ENCODE measurements at places on chromosomes 12 and 14.

GRCh38 chr12:15788233-15789219 lies 662 bp downstream of the EPS8 start:
- no peak for DNase-seq

DNA sequence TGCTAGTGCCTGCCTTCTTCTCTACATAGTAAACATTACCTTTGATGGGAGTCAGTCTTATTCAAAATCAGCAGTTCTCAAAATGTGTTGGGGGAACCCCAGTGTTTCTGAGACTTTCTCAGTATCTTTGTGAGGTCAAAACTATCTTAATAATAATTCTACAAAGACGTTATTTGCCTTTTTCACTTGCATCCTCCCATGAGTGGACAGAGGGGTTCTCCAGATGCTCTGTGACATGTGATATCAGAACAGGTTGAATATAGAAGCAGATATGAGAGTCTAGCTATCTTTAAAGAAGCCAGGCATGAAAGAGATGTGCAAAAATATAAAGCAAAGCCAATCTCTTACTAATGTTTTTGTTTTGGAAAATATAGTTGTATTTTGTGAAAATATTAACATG lies 144.7 kb downstream of the KTN1 start:
- no peak for DNase-seq

- DNase-seq, result peak; percentile 34
Observed at GRCh38 chr12:113098441-113099028, 37.0 kb downstream of the RASAL1 start.

- DNase-seq, result no peak
Observed at GRCh38 chr12:18457362-18457761, 196.0 kb downstream of the PIK3C2G start.

DNA sequence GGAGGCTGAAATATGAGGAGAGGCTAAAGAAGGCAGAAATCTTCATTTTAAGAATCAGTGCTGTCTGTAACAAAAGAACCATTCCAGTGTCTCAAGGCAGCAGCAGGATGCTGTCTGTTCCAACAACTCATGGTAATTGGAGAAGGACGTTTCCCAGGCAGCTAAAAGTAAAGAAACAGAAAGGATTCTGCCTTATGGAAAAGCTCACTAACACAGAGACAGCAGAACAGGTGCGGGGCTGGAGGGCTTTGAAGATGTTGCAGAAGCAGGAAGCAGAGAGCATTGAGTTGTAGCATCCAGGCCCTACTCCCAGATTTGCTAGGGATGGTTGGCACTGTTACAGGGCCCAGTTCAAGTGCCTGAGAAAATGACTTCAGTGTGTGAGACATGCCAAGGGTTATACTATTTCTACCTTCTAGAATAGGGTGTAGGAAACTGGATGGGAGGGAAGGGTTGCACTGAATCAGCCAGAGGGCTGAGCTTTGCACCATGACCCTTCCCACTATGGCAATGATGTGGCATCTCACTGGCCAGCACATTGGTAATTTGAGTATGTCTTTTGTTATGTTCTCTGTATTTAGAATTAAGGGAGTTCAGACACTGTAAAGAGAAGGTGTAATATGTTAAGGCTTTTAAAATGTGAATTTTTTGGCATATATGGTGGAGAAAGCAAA lies 160.0 kb upstream of the FBXO33 start:
- DNase-seq, result no peak

DNA sequence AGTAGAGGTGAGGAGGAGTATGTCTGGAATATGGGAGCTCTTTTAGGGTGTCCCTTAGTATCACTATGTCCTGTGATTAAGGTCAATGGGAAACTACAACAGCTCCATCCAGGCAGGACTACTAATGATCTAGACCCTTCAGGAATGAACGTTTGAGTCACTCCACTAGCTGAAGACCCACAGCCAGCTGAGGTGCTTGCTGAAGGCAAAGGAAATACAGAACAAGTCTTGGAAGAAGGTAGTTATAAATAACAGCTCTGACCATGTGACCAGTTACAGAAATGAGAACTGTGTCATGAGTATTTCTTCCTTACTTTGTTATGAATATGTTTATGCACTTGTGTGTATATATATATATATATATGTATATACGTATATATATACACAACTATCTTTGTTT lies 40.5 kb upstream of the USP44 start:
- DNase-seq, result no peak

- no peak for DNase-seq
Observed at GRCh38 chr12:57836442-57837375, 9.8 kb downstream of the CTDSP2 start.

- DNase-seq, result no peak
Observed at GRCh38 chr12:28958553-28959195, 190.4 kb upstream of the FAR2 start.

DNA sequence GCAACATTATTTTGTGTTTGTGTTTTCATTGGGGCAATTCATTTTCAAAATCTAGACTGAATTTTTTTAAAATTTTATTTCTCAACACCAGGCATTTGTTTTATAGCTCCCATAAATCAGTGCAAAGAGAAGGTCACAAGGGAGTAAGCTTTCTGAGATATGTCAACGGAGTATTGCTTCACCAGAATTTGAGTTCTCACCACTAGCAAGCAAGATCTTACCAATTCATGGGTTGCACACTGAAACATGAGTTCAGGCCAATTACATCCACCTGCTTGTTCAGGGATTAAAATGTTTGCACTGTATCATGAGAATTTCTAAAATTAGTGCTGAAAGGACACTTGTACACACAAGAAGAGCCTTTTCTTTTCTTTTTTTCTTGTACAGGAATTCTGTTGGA lies 121.9 kb downstream of the CAND1 start:
- no peak for DNase-seq

GRCh38 chr12:130778776-130779175 lies 60.3 kb downstream of the STX2 start:
- no peak for DNase-seq

GRCh38 chr12:47863467-47863866 lies 41.3 kb downstream of the VDR start:
- DNase-seq, result no peak

DNA sequence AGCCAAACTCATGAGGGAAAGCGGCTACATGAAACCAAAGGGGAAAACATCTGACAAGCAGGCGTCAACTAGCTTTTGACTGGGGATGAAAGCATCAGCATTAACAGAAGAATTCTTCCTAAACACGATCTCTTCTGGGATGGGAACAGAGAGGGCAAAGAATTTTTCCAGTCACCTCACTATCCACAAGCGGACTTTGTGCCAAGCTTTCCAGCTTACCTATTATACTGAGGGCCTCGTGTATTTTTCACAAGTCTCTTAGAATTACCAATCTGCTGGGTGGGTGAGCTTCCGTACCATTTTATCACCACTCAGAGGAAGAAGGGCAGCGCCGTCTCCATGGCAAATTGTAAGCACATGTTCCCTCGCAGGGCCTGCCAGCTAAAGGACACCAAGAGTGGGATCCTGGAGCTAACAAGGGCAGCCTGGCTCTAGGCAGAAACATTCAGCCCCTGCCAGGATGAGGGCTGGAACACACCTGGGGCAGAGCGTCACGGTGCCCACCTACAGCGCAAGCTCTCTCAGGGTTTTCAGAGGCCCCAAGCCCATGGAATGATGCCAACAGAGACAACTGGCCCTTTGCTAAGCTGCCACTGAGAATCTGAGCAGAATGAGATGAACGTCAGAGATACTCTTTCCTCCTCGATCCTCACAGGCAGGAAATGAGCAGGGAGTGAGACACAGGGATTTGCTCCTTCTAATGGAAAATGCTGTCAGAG lies 74.6 kb downstream of the CHGA start:
- no peak for DNase-seq

GRCh38 chr12:75489187-75489586 lies 8.6 kb downstream of the GLIPR1 start:
- DNase-seq, result no peak
